ENCODE measurements at places on chromosomes 6 and 20.
A peak's percentile ranks its signal among the peaks of the same experiment; 100 is the strongest.

DNA sequence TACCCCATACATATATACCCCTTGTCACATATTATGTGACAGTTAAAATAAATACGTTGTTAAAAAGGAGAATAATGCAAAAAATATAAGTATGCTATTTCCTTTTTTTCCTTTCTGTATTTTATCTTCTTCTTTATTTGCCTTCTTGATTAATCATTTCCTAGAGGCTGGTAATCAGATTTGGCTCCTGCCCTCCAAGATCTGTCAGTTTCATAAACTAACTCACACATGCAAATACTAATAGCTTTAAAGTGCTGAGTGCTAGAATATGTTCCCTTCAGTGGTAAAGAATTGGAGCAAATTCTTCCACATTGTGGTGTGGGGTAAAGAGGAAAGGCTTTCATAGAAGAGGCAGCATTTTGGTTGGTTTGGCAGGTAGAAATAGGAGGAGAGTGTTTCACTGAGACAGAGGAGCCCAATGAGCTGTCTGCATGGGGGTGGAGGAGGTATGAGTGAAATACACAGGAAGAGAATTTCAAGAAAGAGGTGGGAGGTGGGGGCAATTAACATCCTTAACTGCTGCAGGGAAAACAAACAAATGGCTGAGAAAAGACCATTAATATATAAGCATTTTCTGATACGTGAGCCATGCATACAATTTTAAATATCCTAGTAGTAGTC is 523.9 kb downstream of the BMP2 start:
- DNase-seq, result no peak

DNA sequence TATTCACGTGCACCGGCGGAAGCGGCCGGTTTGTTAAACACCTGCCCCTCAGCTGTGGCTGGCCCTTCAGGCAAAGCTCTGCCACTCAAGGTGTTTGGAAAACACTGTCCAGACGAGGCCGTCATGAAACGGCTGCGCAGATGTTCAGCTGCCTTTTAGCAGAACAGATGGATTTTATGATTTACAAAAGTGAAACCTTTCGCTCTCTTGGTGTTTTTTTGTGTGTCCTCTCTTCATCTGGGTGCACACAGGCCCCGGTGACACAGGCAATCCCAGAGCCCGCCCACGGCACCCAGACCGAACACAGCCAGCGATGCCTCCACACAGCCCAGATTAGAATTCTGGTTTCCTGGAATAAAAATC is 397.0 kb downstream of the SMOC2 start:
- DNase-seq, result no peak

DNA sequence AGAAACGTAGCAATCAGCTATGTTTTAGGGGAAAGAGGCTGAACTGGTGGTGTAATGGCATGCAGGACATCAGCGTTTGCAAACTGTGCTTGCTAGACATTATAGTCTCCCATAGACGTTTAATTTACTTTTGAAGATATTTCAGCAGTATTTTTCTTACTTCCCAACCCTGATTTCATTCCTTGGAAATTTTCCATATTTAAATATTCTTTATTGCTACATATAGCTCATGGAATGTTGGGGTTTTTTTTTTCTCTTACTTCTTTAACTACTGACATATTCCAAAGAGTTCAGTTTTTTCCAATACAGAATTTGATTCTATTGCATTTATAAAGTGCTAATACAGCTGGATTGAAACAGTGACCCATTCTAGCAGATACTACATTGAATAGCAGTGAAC is 694.4 kb upstream of the CITED2 start:
- DNase-seq, result no peak

DNA sequence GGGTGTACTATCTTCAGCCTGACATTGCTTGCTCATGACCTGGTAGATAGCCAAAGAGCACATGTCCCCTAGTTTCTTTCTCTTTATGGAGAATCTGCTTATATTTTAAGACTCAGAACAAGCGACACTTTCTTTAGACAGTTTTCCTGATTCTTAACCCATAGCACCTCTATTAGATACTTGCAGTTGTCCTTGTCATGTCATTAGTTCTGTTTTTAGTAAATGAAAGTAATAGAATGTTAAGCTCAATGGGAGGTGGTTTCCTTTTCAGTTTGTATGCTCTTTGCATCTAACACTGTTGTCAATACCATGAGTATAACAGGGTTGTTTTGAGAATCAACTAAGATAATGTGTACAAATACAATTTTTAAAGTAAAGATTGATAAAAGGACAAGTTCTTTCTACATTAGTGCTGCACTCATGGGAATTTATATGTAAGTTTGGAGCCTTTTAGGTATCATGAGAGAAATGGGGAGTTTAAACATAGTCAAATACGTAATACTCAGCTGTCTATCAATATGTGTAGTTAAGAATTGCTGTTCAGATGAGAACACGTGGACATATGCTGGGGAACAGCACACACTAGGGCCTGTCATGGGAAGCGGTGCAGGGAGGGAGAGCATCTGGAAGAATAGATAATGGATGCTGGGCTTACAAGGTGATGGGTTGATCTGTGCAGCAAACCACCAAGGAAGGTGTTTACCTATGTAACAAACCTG is 124.3 kb downstream of the GRM1 start:
- DNase-seq, result no peak

- no peak for DNase-seq
Observed at GRCh38 chr6:40573221-40573620, 13.9 kb downstream of the LRFN2 start.

DNA sequence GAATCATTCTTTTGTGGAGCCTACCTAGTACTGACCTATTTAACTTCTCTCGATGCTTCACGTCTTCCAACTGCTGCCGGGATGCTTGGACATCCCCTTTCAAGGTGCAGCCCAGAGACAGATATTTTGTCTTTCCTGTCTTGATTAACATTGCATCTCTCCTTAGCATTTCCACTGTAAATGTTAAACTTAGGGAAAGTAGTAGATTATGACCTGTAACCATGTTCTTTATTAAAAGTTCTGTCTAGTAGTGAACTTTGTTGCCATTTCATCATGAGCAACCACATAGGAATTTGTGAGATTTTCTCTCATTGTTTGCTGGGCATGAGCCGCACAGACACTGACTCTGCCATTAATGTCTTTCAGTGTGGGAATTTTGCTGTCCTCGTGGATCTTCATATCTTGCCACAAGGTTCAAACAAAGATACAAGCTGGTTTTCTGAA is 117.9 kb downstream of the JAG1 start:
- DNase-seq, result no peak

DNA sequence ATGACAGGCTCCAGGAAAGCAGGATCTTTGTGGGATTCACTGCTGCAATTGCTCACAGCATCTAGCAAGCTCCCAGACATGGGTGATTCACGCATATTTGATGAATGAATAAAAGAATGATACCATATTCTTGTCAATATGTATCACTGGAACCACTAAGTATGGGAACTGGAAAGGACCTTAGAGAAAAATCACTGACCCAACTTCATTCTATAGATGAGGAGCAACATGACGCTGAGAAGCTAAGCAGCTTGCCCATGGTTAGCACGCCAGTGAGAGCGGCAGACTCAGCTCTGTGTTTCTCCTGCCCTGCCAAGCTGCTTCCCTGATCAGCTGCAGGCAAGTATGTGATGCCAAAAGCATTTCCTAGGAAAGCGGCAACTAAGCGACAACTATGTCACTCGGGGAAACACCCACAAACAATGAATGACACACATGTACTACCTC is 66.8 kb downstream of the PPP1R3G start:
- DNase-seq, result no peak

DNA sequence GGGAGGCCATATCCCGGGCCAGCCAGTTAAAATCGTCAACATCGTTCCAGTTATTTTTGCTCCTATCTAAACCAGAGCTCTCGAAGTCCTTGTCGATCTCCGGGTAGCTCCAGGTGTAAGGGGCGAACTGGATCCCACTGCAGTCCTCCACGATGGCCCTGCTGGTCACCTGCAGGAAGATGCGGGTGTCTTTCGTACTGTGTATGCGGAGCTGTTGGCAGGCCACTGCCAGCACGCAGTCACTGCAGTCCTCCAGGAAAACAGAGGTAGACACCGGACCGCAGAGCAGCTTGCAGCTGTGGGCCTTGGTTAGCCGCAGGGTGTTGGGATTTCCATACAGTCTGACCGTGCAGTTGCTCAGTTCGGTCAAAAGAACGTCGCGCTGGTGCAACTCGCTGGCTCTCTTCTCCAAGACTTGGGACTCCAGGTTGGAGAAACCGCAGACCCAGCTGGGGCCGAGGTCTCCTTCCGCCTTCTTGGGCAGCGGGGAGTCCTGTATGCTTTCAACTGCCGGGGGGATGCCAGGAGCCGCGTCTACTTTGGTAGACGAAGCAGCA is 742 bp downstream of the TBCC start:
- DNase-seq, result peak; percentile 41

DNA sequence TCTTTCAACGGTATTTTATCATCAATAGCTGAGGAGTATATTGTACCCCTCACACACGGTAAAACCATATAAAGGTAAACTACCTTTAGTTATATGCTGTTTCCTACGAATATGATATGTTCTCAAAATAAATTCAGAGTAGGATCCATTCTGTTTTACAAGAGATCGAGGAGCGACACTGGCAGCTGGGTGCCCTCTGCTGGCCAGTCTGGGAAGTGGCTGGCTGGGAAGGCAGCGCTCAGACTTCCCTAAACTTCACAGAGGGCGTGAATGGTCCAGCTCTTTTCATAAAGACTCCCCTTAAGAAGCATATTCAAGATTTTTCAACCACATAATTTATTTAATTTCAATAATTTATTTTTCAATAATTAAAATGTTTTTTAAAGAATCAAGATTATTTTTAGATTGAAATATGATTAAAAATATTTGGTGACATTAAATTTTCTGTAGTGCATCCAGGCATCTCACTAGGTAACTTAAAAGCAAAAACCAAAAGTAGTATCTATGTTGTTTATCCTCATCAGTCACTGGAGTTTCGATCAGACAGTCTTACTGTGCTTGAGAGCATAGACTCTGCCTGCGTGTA is 187.5 kb upstream of the PDE10A start:
- peak; percentile 48 for DNase-seq

DNA sequence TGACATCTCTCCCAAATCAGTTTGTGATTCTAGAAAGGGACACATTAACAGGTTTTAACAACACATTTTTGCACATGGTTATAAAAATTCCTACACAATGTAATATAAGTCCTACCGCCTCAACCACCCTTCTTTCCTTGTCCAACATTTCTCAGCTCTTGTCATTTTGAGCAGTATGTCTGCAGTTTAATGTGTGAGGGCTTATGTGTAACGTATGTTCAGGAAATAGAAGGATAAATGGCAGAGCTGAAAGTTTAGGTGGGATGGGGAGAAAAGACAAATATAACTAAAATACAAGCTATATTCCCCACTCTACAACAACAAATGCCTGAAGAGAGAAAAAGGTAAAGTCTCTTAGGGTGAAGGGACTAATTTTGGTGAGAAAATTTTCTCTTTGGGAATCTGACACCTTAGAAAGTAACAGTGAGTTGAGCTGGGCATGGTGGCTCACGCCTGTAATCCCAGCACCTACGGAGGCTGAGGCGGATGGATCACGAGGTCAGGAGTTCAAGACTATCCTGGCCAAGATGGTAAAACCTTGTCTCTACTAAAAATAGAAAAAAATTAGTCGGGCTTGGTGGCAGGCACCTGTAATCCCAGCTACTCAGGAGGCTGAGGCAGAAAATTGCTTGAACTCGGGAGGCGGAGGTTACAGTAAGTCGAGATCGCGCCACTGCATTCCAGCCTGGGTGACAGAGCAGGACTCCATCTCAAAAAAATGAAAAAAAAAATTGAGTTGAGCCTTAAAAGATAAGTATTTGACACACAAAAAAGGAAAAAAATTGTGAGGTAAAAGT is 5.1 kb downstream of the PNRC1 start:
- no peak for DNase-seq

GRCh38 chr6:40330301-40330721 is 256.9 kb downstream of the LRFN2 start:
- no peak for DNase-seq

DNA sequence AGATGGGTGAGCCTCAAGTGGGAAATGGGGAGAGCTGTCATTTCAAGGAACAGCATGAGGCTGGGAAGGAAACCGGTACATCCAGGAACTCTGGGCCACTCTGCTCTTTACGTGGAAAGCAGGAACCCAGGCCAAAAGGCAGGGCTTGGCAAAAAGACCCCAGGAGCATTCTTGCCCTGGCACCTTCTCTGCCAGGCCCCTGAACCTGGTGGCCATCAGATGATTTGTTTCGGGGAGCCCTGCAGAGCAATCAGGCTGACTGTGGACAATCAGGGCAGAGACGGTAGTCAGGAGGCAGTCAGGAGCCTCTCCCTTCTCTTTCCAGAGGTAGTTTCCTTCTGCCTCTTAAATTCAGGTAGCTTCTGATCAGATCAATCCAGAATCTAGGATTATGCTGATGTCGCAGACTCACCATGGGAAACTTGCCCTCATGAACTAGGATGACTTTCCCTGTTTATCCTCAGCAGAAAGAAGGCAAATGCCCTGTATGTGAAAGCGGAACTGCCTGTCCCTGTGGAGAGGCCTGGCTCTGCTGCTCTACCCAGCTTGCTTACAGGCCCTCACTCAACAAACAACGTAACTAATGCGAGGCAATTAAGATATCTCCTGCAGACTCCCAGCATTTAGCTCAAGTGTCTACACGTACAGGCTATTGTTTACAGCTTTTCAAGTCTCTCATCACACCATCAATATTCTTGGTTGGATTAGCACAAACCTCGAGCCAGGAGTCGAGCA is 36.6 kb downstream of the EZR start:
- no peak for DNase-seq

DNA sequence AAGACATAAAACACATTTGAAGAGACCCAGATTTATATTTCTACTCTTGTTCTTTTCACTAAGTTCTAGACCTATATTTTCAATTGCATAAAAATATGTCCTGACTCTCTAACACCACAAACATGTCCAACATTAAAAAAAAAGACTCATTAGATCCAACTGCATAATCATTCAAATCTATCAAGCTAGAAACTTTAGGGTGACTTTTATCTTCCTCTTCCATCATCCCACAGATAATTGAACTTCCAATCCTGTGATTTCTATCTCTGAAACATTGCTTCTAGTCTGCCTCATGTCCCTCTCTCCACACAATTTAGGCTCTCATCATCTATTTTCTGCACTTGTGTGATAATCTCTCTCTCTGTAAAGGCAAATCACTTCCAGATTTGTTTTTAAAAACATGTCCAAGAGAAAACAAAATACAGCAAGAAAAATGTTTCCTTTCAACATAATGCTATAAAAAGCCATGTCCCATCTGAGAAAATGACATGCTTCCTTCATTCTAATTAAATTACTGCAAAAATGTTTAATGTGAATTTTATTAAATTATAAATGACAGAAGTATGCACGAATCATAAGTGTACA is 615.9 kb downstream of the RNF144B start:
- DNase-seq, result no peak

- peak; percentile 33 for DNase-seq
Observed at GRCh38 chr6:159043251-159043650, 1.5 kb downstream of the TAGAP start.

GRCh38 chr20:63942250-63942951 is 13.8 kb downstream of the UCKL1 start:
- DNase-seq, result peak; percentile 63

GRCh38 chr20:51402201-51402600 is 140.3 kb downstream of the NFATC2 start:
- DNase-seq, result no peak
